ENCODE measurements at places on chromosomes 1 and 21. TPM values are rescaled to one million over a fixed set of nuclear protein-coding genes. Genes with fewer than 3 reads are reported as not detected.

MEX3A gene
- total RNA-seq, result 5.3 TPM

DNA sequence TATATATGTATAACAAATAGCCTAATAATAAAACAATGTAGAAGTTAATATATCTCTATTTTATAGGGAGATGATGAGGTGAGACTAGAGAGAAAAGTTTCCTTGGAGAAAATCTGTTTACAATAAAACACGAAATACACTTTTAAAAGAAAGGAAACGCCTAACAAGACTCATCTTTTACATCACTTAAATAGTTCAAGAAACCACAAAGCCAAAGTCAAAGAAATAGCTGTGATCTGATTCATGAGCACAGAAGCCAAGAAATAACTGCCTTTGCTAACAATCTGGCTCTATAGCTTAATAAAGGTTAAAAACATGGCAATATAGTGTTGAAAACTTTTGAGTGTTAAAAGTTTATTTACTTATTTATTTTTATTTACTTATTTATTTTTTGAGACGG lies 61.5 kb downstream of the TOR3A start:
- DNase-seq, result no peak

GRCh38 chr1:153880962-153881361 lies 41.8 kb downstream of the GATAD2B start:
- DNase-seq, result no peak

IFI16 gene
- 271 TPM for total RNA-seq

GRCh38 chr1:154414606-154415005 lies 9.5 kb downstream of the IL6R start:
- no peak for DNase-seq

- DNase-seq, result no peak
Observed at GRCh38 chr1:227726924-227727599, 8.0 kb downstream of the JMJD4 start.

CCDC17 gene
- total RNA-seq, result 5.0 TPM

GRCh38 chr1:32116531-32116930 lies 8.7 kb downstream of the KPNA6 start:
- no peak for DNase-seq

GRCh38 chr1:174160109-174160473 lies 771 bp downstream of the RABGAP1L start:
- DNase-seq, result no peak

DNA sequence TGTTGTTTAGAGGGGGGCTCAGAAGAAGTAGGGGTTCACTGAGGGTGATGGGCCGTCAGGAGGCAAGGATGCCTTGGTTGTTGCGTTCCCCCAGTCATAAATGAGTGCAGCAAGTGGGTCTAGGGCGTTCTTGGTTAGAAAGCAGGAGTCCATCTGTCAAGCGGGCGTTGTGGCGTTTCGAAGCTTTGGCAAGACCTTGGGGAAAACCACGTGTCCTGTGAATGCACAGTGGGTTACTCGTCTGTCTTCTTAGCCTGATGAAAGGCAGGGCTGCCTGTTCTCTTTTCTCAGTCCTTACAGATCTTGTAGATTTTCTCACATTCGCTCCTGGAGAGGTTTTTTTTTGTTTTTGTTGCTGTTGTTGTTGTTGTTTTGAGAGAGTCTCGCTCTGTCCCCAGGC lies 6.3 kb upstream of the ZNF496 start:
- DNase-seq, result no peak

- no peak for DNase-seq
Observed at GRCh38 chr1:53442299-53442698, 16.9 kb upstream of the DMRTB1 start.

LENEP gene
- total RNA-seq, result 1.5 TPM

- DNase-seq, result no peak
Observed at GRCh38 chr1:8443558-8444194, 125.8 kb downstream of the SLC45A1 start.

DNA sequence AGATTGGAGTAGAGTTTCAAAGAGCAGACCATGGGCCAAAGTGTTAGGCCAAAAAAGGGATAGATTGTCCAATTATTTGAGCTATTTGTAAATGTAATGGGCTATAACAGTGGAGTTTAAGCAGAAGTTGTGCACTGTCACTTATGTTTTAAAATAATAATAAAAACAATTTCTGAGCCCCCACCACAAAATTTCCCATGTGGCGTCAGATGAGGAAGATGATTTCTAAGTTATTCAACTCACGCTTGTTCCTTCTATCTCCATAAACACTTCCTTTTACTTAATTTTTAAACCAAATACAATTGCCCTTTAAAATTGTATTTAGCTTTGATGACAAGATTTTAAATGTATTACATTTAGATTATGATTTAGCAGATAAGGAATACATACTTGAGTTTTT lies 330.0 kb downstream of the PTPRC start:
- no peak for DNase-seq

DNA sequence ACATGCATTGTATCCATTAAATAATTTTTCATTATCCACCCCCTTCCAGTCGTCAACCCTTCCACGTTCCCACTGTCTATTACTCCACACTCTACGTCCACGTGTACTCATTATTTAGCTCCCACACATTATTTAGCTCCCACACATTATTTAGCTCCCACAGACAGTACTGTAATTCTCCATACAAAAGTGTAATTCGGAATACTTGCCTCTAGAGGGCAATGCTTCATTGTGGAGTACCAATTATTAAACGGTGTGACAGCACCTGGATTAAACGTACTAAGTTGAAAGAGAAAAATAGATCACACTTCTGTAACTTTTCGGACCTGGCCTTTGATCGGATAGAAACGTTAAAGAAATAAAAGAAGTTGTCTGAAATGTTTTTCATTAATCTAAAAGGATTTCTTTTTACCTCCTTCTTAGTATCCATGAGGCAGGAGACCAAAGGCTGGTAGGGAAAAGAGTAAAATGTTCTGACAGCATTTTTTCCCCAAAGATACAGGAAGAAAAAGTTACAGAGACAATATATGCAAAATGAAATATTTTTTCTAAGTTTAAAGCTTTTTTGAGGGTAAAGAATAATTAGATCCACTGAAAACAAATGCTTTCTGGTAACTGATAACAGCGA lies 99.2 kb downstream of the LHX8 start:
- peak; percentile 37 for DNase-seq

DNA sequence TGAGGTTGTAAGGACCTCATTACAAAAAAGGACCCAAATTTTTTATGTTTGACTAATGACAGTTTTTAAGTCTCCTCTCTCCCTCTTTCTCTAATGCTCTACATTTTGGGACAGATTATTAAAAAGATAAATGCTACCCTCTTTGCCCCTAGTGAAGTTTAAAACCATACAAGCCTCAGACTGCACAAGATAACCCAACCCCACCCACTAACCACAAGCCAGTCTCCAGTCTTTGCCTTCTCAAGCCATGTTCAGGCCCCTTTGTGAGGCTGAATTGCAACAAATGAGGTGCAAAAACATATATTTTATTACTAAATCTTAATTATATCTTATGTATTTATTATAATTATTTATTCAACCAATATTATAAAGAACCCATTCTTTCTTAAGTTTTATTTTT lies 597.2 kb upstream of the BRINP3 start:
- DNase-seq, result no peak

DNA sequence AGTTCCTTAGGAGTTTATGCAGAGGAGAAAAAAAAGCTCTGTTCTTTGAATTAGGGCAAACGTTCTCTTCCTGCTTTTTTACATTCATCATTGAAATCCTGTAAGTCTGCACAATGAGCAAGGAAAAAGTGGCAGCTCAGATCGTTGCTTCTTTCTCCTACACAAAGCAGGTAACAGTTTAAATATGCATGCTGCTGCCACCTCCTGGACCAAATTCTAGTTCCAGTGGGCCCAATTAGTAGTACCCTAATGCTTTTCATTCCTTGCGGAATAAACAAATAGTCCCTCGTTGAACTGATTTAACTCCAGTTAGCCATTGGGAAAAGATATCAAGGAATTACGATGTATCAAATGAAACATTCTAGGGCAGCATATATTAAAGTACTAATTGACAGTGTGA lies 20.1 kb downstream of the YTHDF2 start:
- no peak for DNase-seq

PSMA5 gene
- 152 TPM for total RNA-seq

PLXNA2 gene
- total RNA-seq, result 0.23 TPM

CAPZA1 gene
- total RNA-seq, result 234 TPM

PRAMEF26 gene
- total RNA-seq, result not detected

DNA sequence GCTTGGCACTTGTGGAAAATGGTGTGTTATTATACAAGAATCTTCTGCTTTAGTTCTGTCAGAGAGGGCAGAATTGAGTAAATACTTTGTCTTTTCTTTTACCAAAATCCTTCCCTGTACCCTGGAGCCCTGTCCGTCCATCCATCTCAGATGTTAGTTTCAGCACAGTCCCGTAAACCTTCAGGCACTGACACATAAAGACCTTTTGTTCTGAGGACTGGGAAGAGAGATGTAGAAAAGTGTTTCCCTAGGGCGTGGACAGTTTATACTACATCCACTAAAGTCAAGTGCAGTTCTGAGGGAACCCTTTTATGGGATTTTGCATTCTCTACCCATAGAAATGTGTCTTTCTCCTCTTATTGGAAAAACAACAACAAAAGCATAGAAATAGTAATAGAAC lies 162.4 kb downstream of the PDE4B start:
- DNase-seq, result no peak

PUSL1 gene
- 32.2 TPM for total RNA-seq

APOBEC4 gene
- total RNA-seq, result not detected

DNA sequence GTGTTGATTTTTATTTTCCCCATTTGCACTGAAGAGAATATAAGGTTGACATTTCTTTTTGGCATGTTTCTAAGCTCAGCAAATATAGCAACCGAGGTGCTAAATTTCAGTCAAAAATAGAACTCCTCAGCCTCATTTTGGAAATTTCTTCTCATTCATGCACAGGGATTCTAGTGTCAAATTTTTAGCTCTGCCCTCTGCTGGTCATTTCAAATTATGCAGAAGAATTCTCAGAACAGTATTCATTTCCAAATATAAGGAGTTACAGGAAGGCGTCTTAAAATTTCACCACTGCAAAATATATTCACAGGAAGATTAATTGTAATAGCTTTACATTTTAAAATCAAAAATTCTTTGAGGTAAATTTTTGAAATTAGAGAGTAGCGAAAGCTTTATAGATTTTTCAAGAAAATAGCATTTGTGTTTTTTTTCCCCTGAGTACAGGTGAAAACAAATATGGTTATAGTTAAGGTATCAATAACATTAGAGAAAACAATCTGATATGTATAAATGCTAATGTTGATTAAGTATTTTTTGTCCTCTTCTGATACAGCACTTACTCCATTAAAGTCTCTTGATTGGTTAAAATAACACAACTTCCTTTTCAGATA lies 57.9 kb downstream of the FMN2 start:
- DNase-seq, result peak; percentile 11

GRCh38 chr21:42665026-42665425 lies 11.6 kb downstream of the PDE9A start:
- no peak for DNase-seq

GRCh38 chr1:196531737-196532524 lies 76.3 kb downstream of the KCNT2 start:
- DNase-seq, result no peak

GRCh38 chr1:64597113-64597512 lies 127.2 kb downstream of the CACHD1 start:
- no peak for DNase-seq

- no peak for DNase-seq
Observed at GRCh38 chr1:147486876-147487656, 54.2 kb upstream of the BCL9 start.

ELF3 gene
- 0.18 TPM for total RNA-seq

CFAP74 gene
- total RNA-seq, result not detected

PTP4A2 gene
- 196 TPM for total RNA-seq

Measured in OCI-LY7 (cell line).